ENCODE measurements at places on chromosomes 1 and 21.

- no peak for DNase-seq
These were observed 10.6 kb downstream of the TRIM67 start for GRCh38 chr1:231172411-231172810.

- no peak for DNase-seq
These were observed 2.4 kb upstream of the CTTNBP2NL start for GRCh38 chr1:112393631-112393974.

GRCh38 chr1:98651116-98651632 lies 10.3 kb upstream of the SNX7 start:
- DNase-seq, result no peak

DNA sequence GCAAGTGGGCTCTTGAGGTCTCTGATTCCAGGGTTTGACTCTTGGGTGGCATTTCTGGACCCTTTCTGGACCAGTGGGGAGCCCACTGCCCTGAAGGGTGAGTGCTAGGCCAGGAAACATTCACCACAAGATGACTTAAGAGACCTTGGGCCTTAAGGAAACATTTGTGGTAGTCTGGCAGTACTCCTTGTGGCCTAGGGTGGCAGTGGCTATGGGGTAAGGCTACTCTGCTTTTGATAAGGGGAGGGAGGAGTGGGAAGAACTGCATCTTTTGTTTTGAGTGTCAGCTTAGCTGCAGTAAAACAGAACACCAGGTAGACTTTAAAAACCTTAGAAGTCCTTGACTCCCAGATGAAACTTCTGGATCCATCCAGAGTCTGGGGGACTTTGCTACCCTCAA lies 529.3 kb upstream of the LRRC7 start:
- no peak for DNase-seq

DNA sequence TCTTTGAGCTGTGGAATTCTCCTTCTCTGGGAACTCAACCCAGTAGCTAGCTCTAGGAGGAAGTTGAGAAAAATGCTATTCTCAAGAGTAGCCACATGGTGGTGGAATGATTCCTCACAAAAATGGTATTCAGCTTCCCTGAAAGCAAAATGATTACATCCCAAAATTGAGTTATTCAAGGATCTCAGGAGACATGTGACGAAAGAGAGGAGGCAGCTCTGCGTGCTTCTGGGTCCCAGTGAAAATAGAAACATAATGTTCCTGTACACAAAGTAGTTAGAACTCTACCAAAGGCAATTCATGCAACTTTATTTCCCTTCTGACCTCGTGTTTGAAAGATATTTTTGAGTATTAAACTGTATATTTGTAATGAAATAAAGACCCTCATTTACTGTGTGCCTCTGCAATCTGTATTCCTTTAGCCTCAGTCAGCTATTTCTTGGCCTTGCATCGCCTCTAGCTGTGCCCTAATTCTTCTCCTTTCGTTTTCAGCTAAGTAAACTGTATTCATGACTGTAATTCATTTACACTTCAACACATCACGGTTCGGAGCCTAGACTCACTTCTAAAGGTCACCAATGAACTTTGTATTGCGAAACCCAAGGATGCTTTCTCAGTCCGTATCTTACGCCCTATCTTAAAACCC lies 167.3 kb downstream of the FASLG start:
- DNase-seq, result no peak

DNA sequence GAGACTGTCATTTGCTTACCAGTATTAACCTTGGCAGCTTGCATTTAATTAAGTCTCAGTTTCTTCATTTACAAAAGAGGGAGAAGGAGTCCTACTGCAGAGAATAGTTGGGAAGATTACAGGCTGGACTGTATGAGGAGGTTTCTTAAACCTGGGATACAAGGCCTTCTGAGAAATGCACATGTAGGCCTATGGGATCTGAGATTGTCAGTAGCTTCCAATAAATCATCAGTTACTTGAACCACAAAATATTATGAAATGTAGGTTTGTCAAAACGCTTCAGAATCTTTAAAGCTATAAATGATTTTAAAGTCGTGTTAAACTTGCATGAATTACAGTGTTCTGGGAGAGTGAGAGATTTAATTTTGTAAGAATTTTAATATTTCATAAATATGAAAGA lies 69.6 kb downstream of the NRIP1 start:
- no peak for DNase-seq

DNA sequence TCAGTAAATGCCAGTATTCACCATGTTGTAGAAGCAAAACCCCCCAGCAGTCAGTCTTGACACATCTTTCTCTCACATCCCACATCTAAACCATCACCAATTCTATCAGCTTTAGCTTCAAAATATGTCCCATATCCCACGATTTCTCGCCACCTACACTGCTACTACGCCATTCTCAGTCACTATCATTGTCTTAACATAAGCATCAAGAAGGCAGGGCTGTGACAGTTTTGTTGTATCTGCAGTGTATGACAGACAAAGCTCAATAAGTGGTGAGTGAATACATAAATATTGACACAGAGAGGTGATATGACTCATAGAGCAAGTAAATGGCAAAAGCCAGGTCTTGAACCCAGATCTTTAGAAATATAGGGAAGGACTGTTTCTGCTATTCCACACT lies 59.9 kb downstream of the JAK1 start:
- DNase-seq, result no peak

Data from CD4-positive, alpha-beta T cell treated with Interleukin-1 beta for 1 hour (primary cell).